Left lung (tissue), 14 donors: ENCODE measurements at places on chromosomes 7 and 10. TPM values are rescaled to one million over a fixed set of nuclear protein-coding genes. Genes with fewer than 3 reads are reported as not detected.

The COL28A1 gene
- polyA plus RNA-seq: 2.7 TPM

The EPHA1 gene
- polyA plus RNA-seq: 13.5 TPM

The ASB4 gene
- polyA plus RNA-seq: 1.1 TPM

The LRIT1 gene
- not detected for polyA plus RNA-seq

DNA sequence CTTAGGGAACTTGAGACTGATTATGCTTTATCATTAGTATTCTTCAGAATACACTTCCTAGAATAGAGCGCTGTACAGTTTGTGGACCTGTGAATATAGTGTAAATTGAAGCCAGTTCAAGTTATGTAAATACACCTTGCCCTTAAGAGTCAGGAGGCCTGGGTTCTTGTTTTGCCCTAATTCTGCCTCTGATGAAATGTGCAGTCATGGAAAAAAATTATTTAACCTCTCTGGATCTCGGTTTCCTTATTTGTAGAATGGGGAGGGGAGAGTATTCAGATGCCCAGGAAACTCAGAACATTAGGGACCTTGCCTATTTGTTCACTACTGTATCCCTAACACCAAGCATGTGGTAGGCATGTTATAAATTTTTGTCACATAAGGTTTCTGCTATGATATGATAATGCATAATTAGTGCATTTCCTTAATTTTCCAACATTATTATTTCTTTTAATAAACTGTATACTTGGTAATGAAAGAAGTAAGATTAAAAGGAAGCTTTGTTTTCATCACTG is 1.3 kb downstream of the EXOC6 start:
- DNase-seq: no peak

DNA sequence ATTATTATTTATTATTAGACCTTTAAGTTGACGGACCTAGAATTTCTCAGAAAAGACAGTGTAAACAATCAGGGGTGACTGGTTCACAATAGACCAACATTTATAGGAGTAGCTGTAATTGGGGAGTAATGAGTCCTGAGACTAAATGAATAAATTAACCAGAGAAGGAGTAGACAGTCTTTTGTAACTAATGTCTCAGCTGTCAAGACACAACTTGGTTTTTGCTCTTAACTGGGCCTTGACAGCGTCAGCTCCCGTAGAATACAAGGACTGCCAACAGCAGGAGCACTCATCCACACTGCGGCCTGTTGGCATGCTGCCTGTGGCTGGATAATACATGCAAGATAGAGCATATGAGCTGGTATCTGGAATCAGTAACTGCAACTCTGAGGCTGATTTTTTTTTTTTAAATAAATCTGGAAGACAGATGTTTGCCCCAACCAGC is 123.9 kb downstream of the CACNA2D1 start:
- DNase-seq: peak; percentile 34

DNA sequence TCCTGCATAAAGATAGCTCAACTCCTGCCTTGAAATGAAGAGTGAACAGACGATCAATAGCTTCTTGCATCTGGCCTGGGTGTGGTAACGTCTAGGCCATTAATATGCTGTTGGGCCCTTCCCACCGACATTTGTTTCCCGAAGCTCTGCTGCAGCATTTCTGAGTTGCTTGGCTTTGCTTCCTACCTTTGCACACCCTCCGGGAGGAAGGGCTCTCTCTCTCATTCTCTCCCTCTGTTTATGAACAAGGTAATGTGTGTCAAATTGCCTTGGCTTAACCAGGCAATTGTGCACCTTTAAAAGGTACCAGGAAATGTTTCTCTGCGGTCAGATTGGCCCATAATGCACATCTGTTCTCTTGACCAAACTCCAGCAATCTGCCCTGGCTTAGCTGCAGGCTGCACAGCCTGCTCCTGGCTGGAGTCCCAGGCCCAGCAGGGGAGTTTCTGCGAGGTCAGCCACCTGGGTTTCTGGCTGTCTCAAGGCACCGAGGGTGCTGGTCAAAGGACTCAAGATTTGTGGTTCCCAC is 223.7 kb downstream of the SNX10 start:
- DNase-seq: no peak

DNA sequence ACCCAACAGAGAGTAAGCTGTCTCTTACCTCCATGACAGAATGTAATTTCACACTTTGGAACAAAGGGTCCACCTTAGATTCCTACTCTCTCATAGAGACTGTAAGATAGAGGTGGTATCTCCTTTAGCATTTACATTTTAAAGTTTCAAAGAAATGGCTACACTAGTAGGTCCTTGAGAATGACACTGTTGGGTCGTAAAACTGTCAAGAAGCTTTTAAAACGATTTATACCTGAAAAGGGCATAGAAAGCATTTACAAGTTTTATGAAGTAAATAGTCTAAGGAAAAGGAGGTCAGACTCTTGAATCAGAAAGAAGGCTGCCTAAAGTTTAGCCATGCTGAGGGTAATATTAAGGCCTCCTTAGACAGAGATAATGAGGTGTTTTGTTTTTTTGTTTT is 1212.4 kb upstream of the PHF14 start:
- no peak for DNase-seq

DNA sequence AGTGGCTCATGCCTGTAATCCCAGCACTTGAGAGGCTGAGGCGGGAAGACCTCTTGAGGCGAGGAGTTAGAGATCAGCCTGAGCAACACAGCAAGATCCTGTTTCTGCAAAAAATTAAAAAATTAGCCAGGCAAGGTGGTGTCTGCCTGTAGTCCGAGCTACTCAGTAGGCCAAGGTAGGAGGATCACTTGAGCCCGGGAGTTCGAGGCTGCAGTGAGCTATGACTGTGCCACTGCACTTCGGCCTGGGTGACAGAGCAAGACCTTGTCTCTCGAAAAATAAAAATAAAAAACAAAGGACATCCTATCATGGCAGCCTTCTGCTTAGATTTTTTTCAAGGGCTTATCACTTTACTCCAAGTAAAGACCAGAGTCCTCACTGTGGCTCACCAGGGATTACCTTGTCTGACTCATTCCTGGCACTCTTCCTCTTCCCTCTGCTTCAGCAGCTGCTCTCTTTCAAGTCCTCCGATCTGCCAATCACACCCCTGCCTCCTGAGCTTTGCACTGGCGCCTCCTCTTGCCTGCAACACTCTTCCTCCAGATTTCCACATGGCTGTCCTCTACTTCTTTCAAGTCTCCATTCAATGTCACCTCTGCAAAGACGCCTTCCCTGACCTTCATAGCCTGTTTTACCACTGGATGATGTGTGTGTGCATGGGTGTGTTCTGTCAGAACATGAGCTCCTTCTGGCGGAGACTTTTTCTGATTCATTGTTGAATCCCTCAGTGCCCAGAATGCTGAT is 7.7 kb downstream of the PRTFDC1 start:
- DNase-seq: no peak

DNA sequence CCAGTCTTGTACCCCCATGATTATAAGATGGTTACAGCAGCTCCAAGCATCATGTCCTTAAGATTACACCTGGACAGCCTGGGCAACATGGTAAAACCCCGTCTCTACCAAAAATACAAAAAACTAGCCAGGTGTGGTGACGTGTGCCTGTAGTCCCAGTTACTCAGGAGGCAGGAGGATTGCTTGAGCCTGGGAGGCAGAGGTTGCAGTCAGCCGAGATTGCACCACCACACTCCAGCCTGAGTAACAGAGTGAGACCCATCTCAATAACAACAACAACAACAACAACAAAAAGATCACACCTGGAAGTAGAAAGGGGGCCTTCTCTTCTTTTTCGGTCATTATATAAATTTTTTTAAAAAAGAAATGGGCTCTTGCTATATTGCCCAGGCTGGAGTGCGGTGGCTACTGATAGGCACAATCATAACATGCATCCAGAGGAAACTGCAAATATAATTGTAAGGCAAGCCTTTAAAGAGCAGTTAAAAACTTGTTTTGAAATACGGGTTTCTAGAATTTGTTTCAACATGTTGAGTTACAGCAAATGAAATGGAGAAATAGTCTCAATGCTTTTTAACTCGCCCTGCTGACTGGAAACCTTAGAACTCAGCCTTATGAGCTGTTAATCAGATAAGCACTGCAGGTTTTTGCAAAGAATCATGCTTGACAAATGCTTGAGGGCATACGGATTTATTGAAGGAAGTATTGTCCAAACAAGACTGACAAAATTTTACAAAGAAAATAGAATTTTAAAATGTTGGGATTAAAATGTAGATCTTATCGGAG is 4.7 kb upstream of the ENTPD7 start:
- DNase-seq: no peak

- no peak for DNase-seq
These were observed 350.0 kb upstream of the AKR1E2 start for GRCh38 chr10:4475827-4476490.
